ENCODE measurements at places on chromosomes 16 and 17. TPM values are rescaled to one million over a fixed set of nuclear protein-coding genes. Genes with fewer than 3 reads are reported as not detected.

TMEM98 gene
- total RNA-seq: 39.5 TPM

CACNG1 gene
- not detected for total RNA-seq

KRTAP3-2 gene
- not detected for total RNA-seq

ADAP2 gene
- total RNA-seq: 3.5 TPM

PTGES3L gene
- total RNA-seq: 1.6 TPM

TPSG1 gene
- total RNA-seq: not detected

MT1F gene
- total RNA-seq: 8.6 TPM

NTN3 gene
- under 0.01 TPM for total RNA-seq

SPNS2 gene
- total RNA-seq: not detected

FGF11 gene
- total RNA-seq: 9.9 TPM

CMTM4 gene
- 24.0 TPM for total RNA-seq

GAST gene
- 2.0 TPM for total RNA-seq

All from mammary epithelial cell (primary cell).